Aorta (tissue), 5 donors: ENCODE measurements at places on chromosomes 5 and 9. TPM values are rescaled to one million over a fixed set of nuclear protein-coding genes. Genes with fewer than 3 reads are reported as not detected.

DNA sequence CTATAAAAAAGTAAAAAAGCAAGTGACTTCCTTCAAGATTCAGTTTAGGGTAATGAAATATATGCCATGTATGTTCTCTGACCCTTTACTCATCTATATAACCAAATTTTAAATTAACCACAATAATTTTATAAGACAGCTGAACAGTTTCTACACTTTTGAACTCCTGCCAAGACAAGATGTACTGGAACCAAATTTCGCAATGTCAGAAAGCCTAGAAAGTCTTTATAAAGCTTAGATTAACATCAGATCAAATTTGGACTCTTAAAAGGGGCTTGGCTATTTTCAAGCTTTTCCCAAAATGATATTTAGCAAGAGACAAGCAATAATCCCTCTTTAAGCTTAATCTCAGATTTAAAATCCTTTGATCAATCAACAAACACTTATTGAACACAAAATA lies 362.6 kb downstream of the PTPRD start:
- H3K27ac ChIP-seq = no peak overlapping the region
- H3K4me1 ChIP-seq = no peaks in the 10 kb centered on the region
- no peak for DNase-seq
- no peaks in the 10 kb centered on the region for H3K36me3 ChIP-seq
- H3K27me3 ChIP-seq = no peaks in the 10 kb centered on the region

EQTN gene
- 0.58 TPM for total RNA-seq

DNA sequence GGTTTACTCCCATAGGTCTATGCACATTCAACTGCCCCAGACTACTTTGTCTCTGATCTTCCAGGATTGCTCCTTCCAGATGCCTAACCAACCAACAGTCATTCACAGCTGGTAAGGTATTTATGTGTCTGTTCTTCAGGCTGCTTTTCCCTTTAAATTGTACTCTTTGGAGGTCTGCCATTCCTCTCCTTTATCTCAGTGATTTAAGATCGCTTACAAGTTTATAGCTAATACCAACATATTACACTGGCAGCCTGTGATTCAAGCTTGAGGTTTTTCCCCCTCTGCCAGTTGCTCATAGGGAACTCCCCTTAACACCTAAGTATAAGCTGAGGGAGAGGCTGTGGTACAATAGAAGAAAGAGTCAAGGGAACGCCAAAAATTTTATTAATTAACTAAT lies 711.7 kb upstream of the EDIL3 start:
- no peaks in the 10 kb centered on the region for H3K36me3 ChIP-seq
- H3K4me1 ChIP-seq = no peaks in the 10 kb centered on the region
- DNase-seq = no peak
- H3K27me3 ChIP-seq = no peaks in the 10 kb centered on the region
- H3K4me3 ChIP-seq = no peak overlapping the region

DNA sequence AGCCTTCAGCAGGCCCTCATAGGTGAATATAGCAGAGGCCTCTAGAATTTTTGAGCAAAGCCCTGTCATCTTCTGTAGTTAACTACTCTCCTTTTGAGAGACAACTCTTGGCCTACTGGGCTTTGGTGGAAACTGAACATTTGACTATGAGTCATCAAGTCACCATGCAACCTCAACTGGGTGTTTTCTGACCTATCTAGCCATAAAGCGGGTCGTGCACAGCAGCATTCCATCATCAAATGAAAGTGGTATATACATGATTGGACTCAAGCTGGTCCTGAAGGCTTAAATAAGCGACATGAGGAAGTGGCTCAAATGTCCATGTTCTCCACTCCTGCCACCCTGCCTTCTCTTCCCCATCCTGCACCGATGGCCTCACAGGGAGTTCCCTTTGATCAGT lies 1115.5 kb downstream of the TAF11L14 start:
- no peak overlapping the region for H3K4me3 ChIP-seq
- DNase-seq = no peak
- H3K27me3 ChIP-seq = no peaks in the 10 kb centered on the region
- no peaks in the 10 kb centered on the region for H3K36me3 ChIP-seq
- H3K27ac ChIP-seq = no peak overlapping the region

GRCh38 chr9:137156567-137157375 lies 13.1 kb downstream of the LRRC26 start:
- H3K4me3 ChIP-seq = no peak overlapping the region
- H3K27me3 ChIP-seq = no peaks in the 10 kb centered on the region
- no peaks in the 10 kb centered on the region for H3K36me3 ChIP-seq
- DNase-seq = no peak

FAF2 gene
- 27.5 TPM for total RNA-seq

- H3K4me3 ChIP-seq = peak overlapping the region; percentile 59
- H3K27ac ChIP-seq = no peak overlapping the region
- H3K4me1 ChIP-seq = peaks cover 3% of the 10 kb centered on the region
- no peaks in the 10 kb centered on the region for H3K27me3 ChIP-seq
- no peak for DNase-seq
- H3K36me3 ChIP-seq = no peaks in the 10 kb centered on the region
Measured at GRCh38 chr9:73093740-73094379, 57.8 kb upstream of the ANXA1 start.

RGMB gene
- total RNA-seq = 11.9 TPM

PCDHGB5 gene
- total RNA-seq = 11.7 TPM

AGXT2 gene
- total RNA-seq = not detected

DNA sequence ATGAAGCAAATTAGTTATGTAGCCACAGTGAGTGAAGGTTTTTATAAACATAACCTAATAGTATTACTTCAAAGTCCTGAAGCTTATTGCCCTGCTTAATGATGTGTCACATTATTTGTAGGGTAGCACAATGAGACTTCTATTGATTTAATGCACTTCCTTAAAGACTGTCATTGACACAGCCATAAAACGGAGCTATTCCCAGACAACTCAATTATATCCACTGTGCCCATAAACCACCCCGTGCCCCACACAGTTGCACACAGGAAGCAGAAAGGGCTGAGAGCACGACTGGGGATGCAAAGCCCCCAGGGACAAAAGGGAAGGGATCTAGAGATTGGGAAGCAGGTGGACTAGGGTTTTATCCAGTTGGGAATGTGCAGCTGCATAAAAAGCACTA lies 37.0 kb downstream of the TRIM32 start:
- no peak for DNase-seq
- no peaks in the 10 kb centered on the region for H3K36me3 ChIP-seq
- no peak overlapping the region for H3K4me3 ChIP-seq
- no peak overlapping the region for H3K27ac ChIP-seq
- no peaks in the 10 kb centered on the region for H3K27me3 ChIP-seq
- no peaks in the 10 kb centered on the region for H3K4me1 ChIP-seq

GRCh38 chr5:141657937-141658545 lies 6.8 kb upstream of the FCHSD1 start:
- no peaks in the 10 kb centered on the region for H3K36me3 ChIP-seq
- no peak for DNase-seq
- H3K4me1 ChIP-seq = no peaks in the 10 kb centered on the region
- no peak overlapping the region for H3K4me3 ChIP-seq
- H3K27me3 ChIP-seq = no peaks in the 10 kb centered on the region
- H3K27ac ChIP-seq = no peak overlapping the region

- no peak overlapping the region for H3K4me3 ChIP-seq
- no peak for DNase-seq
- no peaks in the 10 kb centered on the region for H3K27me3 ChIP-seq
- H3K4me1 ChIP-seq = no peaks in the 10 kb centered on the region
- H3K36me3 ChIP-seq = no peaks in the 10 kb centered on the region
Measured at GRCh38 chr5:1665803-1666202, 133.8 kb downstream of the MRPL36 start.

MARCOL gene
- not detected for total RNA-seq

PCA3 gene
- 0.32 TPM for total RNA-seq

DNA sequence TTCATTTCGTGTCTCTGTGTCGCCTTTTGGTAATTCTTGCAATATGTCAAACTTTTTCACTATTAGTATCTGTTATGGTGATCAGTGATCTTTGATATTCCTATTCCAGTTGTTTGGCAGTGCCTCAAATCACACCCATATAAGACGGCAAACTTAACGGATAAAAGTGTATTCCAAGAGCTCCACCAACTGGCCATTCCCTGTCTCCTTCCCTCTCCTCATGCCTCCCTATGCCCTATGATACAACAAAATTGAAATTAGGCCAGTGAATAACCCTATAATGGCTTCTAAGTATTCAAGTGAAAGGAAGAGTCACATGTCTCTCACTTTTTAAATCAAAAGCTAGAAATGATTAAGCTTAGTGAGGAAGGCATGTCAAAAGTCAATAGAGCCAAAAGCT lies 74.8 kb downstream of the CDK5RAP2 start:
- no peaks in the 10 kb centered on the region for H3K27me3 ChIP-seq
- H3K27ac ChIP-seq = no peak overlapping the region
- H3K4me1 ChIP-seq = no peaks in the 10 kb centered on the region

PGM5 gene
- 124 TPM for total RNA-seq

HAND1 gene
- total RNA-seq = not detected

GRCh38 chr9:11338130-11338529 lies 725.3 kb upstream of the PTPRD start:
- H3K36me3 ChIP-seq = no peaks in the 10 kb centered on the region
- no peak overlapping the region for H3K27ac ChIP-seq
- H3K27me3 ChIP-seq = no peaks in the 10 kb centered on the region
- DNase-seq = no peak
- H3K4me1 ChIP-seq = no peaks in the 10 kb centered on the region

GRCh38 chr9:78278801-78279200 lies 18.1 kb upstream of the PSAT1 start:
- no peak for DNase-seq
- H3K27me3 ChIP-seq = no peaks in the 10 kb centered on the region
- no peak overlapping the region for H3K4me3 ChIP-seq
- no peaks in the 10 kb centered on the region for H3K4me1 ChIP-seq

SLC34A1 gene
- not detected for total RNA-seq

GRCh38 chr9:21053851-21054250 lies 22.4 kb upstream of the HACD4 start:
- H3K27me3 ChIP-seq = no peaks in the 10 kb centered on the region
- no peaks in the 10 kb centered on the region for H3K36me3 ChIP-seq
- no peaks in the 10 kb centered on the region for H3K4me1 ChIP-seq
- H3K4me3 ChIP-seq = no peak overlapping the region
- no peak overlapping the region for H3K27ac ChIP-seq

ADAMTS2 gene
- 24.5 TPM for total RNA-seq

- no peak overlapping the region for H3K27ac ChIP-seq
- H3K4me3 ChIP-seq = no peak overlapping the region
- H3K27me3 ChIP-seq = no peaks in the 10 kb centered on the region
- peaks cover 7% of the 10 kb centered on the region for H3K4me1 ChIP-seq
- DNase-seq = peak; percentile 87
Measured at GRCh38 chr5:135456238-135457099, 4.3 kb upstream of the TIFAB start.

GNA14 gene
- 13.6 TPM for total RNA-seq

DNA sequence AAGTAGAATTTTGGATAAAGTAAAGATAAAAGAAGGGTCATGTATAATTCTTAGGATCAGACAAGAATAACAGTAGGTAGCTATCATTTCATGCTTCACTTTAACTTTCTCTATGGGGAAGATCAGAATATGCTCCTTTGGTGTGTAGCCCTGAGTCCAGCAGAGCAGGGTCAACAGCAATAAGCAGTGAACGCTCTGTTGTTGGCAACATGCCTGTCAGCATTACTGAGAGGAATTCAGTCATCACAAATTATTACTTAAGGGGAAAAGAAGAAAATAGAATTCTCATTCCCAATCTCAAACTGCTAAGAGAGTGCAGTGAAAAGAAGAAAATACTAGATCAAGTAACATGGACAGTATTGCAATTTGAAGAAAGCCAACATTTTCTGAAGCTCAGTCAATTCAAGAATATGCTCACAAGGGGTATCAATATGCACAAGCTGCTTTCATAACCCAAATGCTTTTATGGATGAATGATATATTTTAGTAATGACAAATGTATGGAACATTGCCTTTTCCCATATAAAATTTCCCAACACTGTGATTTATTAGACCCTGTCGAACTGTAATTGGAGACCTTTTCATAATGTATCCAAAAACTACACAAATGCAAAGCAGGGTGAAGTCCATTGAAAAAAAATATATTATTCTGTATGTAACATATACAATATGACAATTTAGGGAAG lies 1359.4 kb downstream of the EFNA5 start:
- no peak for DNase-seq
- H3K4me1 ChIP-seq = no peaks in the 10 kb centered on the region
- no peak overlapping the region for H3K4me3 ChIP-seq
- H3K27ac ChIP-seq = no peak overlapping the region
- H3K27me3 ChIP-seq = no peaks in the 10 kb centered on the region

- DNase-seq = no peak
- H3K36me3 ChIP-seq = no peaks in the 10 kb centered on the region
- no peak overlapping the region for H3K27ac ChIP-seq
- no peak overlapping the region for H3K4me3 ChIP-seq
Measured at GRCh38 chr5:111255169-111255568, 31.0 kb downstream of the CAMK4 start.

GRCh38 chr9:121009650-121010049 lies 40.4 kb downstream of the C5 start:
- H3K4me3 ChIP-seq = no peak overlapping the region
- no peaks in the 10 kb centered on the region for H3K4me1 ChIP-seq
- no peaks in the 10 kb centered on the region for H3K27me3 ChIP-seq

CTSV gene
- total RNA-seq = not detected

DNA sequence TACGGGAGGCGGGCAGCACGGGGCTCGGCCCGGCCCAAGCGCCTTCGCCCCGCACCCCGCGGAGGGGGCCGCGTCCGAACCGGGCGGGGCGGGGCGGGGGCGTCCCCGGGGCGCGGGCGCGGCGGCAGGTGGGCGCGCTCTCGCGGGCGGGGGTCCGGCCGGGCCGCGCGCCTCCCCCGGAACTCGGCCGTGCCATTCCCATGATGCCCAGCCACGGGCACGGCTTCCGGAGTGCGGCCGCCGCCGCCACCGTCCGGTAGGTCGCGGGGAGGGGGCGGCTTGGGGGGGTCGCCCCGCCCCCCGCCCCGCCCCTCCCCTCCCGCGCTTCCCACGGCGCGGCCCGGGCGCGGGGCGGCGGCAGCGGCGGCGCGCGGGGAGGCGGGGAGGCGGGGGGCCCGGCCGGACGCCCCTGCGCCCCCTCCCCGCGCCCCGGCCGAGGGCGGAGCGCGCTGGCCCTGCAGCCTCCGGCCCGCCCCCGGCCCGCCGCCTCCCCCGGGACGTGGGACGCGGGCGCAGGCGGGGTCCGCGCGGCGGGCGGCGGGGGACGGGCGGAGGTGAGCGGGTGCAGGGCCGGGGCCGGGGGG lies at the start of gene PPP1R26:
Gene PPP1R26 (plus strand): TSS at position 314 of the 584 bp plus-strand sequence. CDS start 4,729 bp downstream, outside the sequence.
- H3K27ac ChIP-seq = no peak within 1 kb of the TSS
- no peak for DNase-seq
- no peaks in the 10 kb centered on the region for H3K27me3 ChIP-seq
- no peaks in the 10 kb centered on the region for H3K36me3 ChIP-seq
- no peaks in the 10 kb centered on the region for H3K4me1 ChIP-seq
- peak within 1 kb of the TSS; percentile 96 for H3K4me3 ChIP-seq

TXNDC8 gene
- total RNA-seq = not detected

DNA sequence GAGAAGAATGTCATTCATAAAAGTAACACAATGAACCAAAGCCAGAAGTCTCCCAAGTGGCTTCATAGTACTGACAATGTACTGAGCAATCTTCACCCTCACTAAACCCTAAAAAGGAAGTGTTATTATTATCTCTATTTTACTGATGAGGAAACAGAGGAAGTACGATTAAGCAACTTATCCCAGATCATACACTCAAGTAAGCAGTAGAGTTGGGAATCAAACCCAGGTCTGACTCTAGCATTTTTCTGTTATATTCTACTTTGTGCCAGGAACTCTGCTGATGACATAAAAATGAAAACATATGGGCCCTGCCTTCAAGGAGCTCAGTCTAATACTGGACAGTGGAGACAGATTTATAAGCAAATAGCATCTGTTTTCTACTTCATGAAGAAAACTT lies 109.2 kb downstream of the RAPGEF6 start:
- H3K36me3 ChIP-seq = no peaks in the 10 kb centered on the region
- no peak for DNase-seq
- no peaks in the 10 kb centered on the region for H3K27me3 ChIP-seq
- no peak overlapping the region for H3K4me3 ChIP-seq
